ENCODE measurements at places on chromosomes 4 and X.

DNA sequence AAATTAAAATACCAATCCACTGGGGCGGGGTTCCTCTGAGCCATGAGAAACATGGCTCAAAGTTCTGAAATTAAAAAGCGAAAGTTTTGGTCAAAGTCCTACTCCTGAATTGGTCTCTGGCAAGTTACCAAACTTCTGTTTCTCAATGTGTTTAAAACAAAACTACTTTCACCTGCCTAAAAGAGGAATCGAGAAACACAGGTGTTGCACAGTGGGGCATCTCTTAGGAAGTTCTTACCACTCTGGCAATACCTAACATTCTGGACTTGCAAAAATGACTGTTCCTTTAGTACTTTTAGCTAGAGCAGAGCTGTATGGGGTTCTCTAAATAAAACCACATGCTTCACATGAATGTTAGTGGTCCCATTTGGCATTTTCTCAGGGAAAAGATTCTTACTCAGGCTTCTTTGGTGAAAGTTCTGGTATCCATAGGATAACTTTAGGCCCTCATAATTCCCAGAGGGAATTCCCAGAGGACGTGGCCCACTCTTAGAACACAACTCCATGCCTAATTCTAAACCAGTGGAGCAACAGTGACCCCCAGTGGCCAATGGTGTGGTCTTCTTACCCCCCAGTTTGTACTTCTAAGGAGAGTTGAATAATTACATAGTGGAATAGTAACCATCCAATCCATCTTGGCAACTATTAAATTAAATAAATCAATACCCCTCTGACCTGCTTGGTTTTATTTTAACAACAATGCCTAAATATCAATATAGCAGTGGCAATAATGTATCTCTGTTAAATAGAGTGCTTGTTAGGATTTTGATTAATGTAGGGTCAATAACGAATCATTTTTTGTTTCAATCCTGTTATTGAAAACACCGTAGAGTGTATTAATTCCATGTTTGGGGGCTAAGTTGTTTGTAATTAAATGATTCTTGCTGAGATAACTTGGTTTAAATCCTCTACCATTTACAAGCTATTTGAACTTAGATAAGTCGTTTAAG is 21.9 kb downstream of the BMP3 start:
- peak; percentile 72 for DNase-seq

DNA sequence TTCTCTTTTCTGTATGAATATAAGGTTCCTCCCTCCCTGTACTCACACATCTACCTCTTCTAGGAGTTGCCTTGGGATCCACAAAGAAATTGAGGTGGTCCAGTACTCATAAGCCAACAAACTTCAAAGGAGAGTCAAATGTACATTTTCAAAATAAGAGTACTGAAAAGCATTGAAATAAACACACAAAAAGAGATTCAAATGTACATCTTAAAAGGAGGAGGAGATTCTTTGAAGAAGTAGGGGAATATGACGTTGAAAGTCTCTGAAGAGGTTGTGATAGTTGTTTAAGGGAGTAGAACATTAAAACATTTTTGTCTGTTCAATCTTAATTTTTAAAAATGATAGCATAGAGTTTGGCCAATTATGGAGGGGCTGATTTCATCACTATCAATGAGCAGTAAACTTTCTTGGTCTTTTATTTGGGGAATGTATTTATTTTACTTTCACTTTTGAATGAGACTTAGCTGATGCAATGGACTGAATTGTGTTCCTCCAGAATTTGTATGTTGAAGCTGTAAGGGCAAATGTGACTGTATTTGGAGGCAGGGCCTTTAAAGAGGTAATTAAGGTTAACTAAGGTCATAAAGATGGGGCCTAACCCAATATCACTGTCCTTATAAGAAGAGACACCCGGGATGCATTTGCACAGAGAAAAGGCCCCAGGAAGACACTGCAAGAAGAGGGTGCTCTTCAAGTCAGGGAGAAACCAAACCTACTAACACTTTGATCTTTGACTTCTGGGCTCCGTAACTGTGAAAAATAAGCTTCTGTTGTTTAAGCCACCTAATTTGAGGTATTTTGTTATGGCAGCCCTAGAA is 226.3 kb upstream of the PGRMC2 start:
- DNase-seq = no peak

- no peak for DNase-seq
These were observed 15.5 kb upstream of the EDA2R start for GRCh38 chrX:66654411-66654810.

DNA sequence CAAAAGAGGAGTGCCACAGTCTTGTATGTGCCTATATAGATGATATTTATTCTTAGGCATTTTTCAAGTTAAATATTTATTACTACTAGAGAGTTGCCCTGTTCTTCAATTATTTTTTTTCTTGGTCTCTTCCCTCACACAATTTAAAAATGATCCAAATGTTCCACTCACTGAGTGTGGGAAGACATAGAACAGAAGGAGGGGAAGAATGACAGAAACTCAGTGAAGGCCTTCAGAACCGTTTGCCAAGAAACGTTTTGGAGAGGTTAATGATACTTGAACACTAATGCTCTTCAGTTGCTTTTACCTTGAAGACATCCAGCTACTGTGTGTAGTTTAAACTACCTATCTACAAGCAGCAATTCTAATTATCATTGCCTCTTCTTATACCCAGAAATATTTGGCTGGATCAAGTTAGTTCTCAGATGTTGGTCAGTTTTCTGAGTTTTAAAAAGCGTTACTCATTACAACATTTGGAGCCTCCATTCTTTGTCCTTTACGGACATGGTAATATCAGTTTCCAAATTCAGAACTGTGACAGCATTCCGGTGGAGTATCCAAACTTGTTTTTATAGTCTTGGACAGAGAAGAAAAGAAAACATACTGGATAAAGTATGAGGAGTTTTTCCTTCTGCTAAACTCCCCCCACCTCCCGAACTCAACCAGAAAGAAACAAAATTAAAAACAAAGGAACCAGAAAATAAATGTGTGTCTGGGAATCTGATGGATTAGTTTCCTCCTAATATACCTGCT is 389.7 kb downstream of the SPRY1 start:
- no peak for DNase-seq

DNA sequence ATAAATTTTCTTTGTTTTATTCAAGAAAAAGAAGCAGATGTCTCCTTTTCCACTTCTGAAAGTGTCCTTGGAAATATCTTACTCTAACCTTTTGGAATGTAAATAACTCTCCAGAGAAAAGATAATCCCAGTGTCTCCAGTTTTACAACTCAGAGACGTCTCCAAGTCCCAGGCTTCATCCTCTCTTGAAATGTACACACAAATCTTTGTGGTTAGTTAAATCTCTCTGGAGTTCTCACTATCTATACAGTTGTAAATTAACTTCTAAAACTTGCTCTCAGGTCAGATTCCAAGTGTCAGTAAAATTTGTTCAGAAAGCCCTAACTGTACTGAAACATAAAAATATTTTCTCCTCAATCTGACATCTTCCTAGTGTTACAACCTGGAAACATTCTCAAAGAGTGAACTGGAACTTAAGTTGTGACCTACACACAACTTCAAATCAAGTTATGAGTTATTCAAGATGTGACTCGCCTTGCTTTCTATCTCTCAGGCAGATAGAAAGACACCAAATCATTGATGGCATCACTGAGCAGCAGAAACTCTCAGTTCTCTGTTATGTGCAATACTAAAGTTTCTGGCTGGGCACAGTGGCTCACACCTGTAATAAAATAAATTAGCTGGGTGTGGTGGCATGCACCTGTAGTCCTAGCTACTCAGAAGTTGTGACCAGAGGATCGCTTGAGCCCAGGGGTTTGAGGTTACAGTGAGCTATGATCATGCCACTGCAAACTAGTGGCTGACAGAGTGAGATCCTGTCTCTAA is 284.2 kb downstream of the RCHY1 start:
- no peak for DNase-seq

DNA sequence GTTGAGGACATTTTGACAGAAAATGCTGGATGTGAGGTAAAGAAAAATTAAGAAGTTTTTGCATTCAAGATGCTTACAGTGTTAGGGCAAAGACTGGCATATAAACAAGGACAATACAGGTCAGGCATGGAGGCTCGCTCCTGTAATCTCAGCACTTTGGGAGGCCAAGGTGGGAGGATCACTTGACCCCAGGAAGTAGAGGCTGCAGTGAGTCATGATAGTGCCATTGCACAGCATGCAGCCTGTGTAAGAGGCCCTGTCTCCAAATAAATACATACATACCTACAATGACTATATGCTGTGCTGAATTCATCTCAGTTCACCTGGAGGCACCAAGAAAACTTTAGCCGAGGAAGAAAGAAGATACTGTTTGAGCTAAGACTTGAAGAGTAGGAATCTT is 2.3 kb downstream of the MAGT1 start:
- DNase-seq = no peak
